Mammary epithelial cell (primary cell): ENCODE measurements at places on chromosomes 12 and 14. TPM values are rescaled to one million over a fixed set of nuclear protein-coding genes. Genes with fewer than 3 reads are reported as not detected.

The TAS2R7 gene
- not detected for polyA plus RNA-seq

The THTPA gene
- 6.5 TPM for polyA plus RNA-seq

The AKAP5 gene
- 0.03 TPM for polyA plus RNA-seq

The TAS2R50 gene
- polyA plus RNA-seq: not detected

The PFDN5 gene
- 581 TPM for polyA plus RNA-seq

The SRRM4 gene
- polyA plus RNA-seq: not detected

The IL26 gene
- not detected for polyA plus RNA-seq

The CELA1 gene
- not detected for polyA plus RNA-seq

The GPRC5D gene
- polyA plus RNA-seq: not detected

The CLEC12A gene
- polyA plus RNA-seq: not detected

The MMP14 gene
- 351 TPM for polyA plus RNA-seq

The C3AR1 gene
- 0.25 TPM for polyA plus RNA-seq

The WNT1 gene
- polyA plus RNA-seq: not detected

The CAPZA3 gene
- not detected for polyA plus RNA-seq
